ENCODE measurements at places on chromosomes 2 and 18.

DNA sequence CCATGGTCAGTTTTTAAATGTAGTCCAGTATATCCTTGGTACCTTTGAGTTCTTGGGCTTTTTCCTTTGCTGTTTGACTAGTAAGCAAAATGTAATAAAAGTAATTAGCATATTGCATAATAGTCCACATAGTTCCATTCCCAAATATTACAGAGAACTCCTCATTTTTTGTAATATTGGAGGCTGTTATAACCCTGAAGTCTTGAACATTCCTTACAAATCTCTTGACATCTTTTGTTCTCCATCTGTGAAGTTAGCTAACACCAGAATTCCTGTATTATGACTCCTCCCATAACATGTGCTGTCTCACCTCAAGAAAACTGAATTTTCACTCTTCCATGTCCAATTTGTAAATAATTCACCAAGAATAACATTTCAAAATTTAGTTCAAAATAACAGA is 17.1 kb downstream of the CREB1 start:
- DNase-seq = no peak

- DNase-seq = no peak
Observed at GRCh38 chr2:10054424-10054823, 11.1 kb downstream of the KLF11 start.

GRCh38 chr2:58769111-58769863 is 528.2 kb upstream of the FANCL start:
- no peak for DNase-seq

DNA sequence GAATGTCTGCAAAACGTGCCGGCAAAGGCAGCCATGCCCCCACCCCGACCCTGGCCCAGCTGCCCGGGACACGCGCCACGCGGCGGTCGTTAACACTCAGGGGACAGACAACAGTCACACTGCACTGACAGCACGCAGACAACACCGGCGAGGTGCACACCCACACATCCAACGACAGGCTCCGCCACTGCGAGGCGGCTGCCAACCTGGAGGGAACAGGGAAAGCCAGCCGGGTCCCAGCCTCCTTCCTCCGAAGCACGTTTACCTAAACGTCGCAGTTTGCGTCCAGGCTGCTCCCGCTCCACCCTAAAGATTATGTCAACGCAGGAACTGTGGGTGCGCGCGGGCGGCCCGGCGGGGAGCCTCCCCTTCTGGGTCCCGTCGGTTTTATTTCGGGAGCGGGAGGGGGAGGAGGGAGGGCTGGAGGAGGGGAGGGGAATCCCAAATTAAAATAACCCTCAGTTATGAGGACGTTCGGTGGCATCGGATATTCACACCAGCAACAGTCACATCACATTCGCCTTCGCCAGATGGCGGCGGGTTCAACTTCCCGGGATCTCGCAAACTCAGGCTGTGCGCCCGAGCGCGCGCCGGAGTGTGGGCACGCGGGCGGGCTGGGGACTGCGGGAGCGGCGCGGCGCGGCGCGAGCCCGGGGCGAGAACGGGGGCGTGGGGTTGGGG is 644 bp downstream of the PTGR3 start:
- peak; percentile 42 for DNase-seq

- no peak for DNase-seq
Observed at GRCh38 chr2:241986836-241987641, 117.5 kb downstream of the RTP5 start.

- no peak for DNase-seq
Observed at GRCh38 chr2:14126846-14127245, 505.7 kb upstream of the LRATD1 start.

DNA sequence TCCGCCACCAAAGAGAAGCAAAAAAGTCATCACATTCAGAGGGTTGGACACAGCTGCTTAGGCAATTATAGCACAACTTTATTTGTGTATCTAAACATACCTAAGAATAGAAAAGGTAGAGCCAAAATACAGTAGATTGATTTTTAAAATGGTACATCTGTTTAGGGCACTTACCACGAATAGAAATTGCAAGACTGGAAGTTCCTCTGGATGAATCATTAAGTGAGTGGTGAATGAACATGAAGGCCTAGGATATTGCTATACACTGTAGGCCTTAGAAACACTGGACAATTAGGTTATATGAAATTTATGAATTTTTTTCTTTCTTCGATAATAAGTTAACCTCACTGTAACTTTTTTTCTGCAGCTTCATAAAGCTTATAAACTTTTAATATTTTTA is 687.0 kb downstream of the BCL11A start:
- DNase-seq = no peak

GRCh38 chr2:155546721-155547555 is 785.6 kb downstream of the NR4A2 start:
- no peak for DNase-seq
